Naive B cell (primary cell): ENCODE measurements at places on chromosomes 16 and 17.

GRCh38 chr16:680625-680945 is 375 bp downstream of the STUB1 start:
- no peak for DNase-seq

DNA sequence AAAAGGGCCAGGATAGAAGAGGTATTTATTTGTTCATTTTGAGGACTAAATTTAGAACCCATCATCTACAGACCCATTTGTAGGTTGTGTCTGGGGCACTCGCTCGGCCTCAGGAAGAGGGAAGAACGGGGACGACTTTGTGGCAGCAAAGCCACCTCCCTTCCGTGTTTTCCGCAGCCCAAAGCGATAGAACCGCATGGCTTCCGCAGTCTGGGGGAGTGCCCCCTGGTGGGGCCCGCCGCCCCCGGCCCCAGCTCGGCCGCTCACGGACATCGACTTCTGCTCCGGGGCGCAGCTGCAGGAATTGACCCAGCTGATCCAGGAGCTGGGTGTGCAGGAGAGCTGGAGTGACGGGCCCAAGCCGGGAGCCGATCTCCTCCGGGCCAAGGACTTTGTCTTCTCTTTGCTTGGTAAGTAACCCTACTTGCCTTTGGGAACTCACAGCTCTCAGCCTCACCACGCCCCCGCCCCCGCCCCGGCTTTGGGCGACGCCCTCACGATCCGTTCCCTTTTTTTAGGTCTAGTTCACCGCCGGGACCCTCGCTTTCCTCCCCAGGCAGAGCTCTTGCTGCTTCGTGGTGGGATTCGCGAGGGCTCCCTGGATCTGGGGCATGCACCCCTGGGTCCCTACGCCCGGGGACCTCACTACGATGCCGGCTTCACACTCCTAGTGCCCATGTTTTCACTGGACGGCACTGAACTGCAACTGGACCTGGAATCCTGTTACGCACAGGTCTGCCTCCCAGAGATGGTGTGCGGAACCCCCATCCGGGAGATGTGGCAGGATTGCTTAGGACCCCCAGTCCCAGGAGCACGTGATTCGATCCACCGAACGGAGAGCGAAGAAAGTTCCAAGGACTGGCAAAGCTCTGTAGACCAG is 681 bp downstream of the TMEM102 start:
- DNase-seq = no peak

DNA sequence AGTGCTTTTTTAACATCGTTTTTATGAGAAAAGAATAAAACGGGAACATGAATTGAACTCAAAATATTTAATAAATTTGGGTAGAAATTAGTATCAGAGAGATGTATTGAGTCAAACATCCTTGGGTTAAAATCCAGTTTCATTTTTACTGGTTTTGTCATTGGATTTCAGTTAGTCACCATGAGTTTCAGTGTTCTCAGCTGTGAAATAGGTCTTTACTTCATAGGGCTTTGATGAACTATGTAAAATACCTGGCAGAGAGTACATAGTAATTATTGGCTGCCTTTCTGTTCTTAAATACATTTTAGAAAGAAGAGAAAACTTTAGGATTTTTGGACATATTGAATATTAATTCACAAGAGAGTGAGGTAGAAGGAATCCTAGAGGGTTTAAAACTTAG is 105.8 kb downstream of the TANC2 start:
- DNase-seq = no peak

- peak; percentile 42 for DNase-seq
These were observed 16.3 kb upstream of the MAP3K14 start for GRCh38 chr17:45332989-45333701.

- DNase-seq = no peak
These were observed 95.9 kb upstream of the CIBAR2 start for GRCh38 chr16:85208181-85208580.

DNA sequence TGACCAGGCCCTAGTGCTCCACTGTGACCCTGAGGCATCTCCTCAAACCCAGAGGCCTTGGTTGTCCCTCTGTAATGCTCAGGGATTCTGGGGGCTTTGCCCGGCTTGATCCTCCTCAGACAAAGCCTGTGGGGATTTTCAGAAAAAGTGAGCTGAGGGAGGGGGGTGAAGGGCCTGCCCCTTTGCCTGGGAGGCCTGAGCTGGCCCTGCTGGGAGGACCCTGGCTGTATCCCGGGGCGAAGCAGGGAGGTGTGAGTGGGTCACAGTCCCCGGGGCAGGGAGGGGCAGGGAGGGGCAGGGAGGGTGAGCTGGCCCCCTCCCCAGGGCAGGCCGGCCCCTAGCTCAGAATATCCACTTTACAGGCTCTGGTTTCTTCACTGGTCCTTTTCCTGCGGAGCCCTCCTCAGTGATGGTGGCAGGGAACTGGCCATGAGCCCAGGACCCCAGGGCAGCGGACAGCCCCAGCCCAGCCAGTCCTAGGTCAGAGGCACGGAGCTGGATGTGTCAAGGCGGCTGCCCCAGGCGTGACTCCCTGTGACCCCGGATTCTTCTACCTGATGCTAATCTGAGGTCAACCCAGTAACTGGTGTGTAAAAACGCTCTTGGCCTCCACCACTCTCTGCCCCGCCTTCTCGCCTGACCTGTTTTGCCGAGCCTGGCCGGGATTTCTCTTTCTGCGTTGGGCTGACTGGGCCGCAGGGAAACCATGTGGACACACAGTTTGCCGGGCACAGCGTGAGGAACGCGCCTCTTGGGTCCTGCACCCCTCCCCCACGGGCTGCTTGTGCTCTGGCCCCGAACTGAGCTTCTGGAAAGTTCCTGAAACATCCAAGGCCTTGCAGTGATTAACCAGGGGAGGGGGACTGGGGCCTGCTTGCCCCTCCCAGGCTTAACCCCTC is 5.8 kb upstream of the FASN start:
- no peak for DNase-seq

GRCh38 chr17:50993544-50993943 is 127.1 kb downstream of the SPAG9 start:
- no peak for DNase-seq

DNA sequence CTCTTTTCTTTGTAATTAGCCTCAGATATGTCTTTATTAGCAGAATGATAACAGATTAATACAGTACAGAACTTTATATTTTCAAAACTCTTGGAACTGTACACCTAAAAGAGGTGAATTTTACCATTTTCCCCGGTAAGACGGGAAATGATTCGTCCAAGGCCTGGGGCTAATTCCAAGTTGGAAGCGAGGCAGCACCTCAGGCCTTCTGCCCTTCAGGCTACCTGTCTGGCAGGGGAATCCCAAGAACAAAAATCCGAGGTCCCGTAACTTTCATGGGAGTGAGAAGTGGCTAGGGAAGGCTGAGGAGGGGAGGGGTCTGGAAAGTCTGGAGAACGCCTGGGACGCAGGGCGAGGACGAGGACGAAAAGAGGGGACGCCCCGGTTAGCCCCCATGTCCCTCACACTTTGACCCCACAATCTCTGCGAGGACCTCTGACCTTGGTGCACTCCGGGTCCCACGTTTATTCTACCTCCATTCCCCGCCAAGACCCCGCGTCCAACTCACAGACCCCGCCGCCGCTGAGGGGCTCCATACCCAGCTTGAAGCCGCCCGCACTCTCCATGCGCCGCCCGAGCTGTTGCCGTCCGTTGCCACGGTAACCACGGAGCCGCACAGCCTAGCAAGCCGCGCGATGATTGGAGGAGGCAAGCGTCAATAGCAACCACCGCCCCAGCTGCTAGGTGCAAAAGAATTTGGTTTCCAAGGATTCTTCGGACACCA is at the start of gene HYDIN:
HYDIN (minus strand) TSS at position 601 of the 724 bp plus-strand sequence. CDS start 43,827 bp downstream, outside the sequence.
- no peak for DNase-seq

- DNase-seq = peak; percentile 56
These were observed 14.4 kb downstream of the CDIPT start for GRCh38 chr16:29848420-29849297.
